Hepatic stellate cell (primary cell): ENCODE measurements at places on chromosomes 7 and 10.

GRCh38 chr7:42099470-42100155 lies 137.4 kb downstream of the GLI3 start:
- DNase-seq, result no peak

- no peak for DNase-seq
These were observed 245.7 kb downstream of the WDR11 start for GRCh38 chr10:121096617-121097431.

- no peak for DNase-seq
These were observed 175.3 kb upstream of the TARP start for GRCh38 chr7:38448584-38449234.

GRCh38 chr7:136030330-136030729 lies 53.2 kb upstream of the MTPN start:
- no peak for DNase-seq

GRCh38 chr10:131660427-131660826 lies 240.4 kb upstream of the PPP2R2D start:
- DNase-seq, result no peak

DNA sequence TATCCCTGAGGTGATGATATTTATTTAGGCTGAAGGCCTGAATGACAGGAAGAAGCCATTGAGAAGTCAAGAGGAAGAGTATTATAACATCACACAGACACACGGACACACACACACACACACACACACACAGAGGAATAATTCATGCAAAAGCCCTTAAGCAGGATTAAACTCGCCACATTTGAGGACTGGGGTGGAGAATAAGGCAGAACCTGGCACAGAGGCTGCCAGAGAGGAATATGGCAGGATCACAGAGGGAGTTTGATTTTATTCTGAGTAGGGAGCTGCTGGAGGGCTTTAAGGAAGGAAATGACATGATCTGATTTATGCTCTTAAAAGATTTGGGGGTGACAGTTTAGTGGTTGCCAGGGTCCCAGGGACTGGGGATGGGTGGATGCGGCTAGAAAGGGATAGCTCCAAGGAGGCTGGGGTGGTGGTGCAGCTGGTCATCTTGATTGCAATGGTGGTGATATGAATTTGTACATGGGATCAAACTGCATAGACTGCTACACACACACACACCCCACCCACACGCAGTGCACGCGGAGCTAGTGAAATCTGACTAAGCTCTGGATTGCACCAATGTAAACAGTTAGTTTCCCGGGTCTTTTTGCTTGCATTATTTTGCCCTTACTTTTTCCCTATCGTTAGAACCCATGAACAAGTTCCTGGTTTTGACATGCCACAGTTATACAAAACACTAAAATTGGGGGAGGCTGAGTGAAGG lies 11.2 kb downstream of the SMURF1 start:
- no peak for DNase-seq

- no peak for DNase-seq
These were observed 285.4 kb downstream of the SNX13 start for GRCh38 chr7:17654940-17655339.

- no peak for DNase-seq
These were observed 163.3 kb downstream of the GRID1 start for GRCh38 chr10:86203162-86203905.

- no peak for DNase-seq
These were observed 30.3 kb downstream of the GRID1 start for GRCh38 chr10:86336341-86336740.
